ENCODE measurements at places on chromosomes 1 and 21.

- DNase-seq, result no peak
Observed at GRCh38 chr1:17212487-17213121, 7.7 kb downstream of the PADI1 start.

- no peak for DNase-seq
Observed at GRCh38 chr21:33259428-33259827, 6.7 kb upstream of the IL10RB start.

DNA sequence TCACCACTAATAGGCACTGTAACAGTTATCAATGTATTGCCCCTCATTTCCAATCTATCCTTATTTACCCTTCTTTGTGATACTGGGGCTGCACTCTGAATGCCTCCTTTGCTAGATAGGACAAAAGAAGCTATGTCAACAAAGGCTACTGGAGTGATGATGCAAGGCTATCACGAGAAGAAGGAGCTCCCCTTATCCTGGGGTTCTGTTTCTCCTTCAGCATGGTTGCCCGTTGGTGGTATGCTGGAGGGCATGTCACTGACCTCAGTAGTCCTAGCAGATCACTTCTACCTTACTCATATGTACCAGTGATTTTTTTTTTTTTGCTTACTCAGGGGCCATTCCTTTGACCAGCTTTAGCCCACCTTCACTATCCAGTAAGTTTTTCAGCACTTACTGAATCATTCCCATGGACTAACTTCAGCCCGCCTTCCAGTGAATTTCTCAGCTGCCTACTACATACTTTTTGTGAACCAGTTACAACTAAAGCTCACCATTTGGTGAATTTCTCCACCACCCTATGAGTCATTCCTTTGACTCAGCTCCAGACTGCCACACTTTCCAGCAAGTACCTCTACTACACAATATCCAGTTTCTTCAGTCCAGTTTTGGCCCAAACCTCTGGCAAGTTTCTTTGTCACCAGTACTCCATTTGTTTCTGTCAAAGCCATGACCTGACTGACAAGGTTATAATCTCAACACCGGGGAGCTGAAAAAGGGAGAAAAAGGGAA lies 944.5 kb downstream of the KCNT2 start:
- DNase-seq, result no peak

DNA sequence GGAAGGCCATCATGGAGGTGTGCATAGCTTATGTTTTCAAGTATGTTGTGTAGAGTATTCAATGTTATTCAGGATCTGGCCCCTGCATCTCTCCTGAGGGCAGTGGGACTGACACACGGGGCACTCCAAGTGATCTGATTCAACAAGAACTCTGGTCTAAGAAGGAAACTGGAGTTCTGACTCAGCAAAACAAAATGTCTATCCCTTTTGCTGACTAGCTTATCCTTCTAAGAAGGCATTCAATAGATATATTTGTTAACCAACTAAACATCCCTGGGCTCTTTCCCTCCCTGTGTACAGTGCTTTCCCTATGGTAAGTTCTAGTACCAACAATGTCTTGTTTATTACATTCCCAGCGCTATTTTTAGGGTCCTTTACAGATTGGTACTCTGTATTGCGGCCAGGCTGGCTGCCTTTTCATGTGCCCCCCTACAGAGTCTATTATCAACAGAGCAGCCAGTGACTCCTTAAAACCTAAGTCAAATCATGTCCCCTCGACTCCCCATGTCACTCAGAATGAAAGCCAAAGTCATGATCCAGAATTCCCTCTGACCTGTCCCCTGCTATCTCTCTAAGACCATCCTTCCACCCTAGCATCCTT lies 304.9 kb downstream of the KCNH1 start:
- no peak for DNase-seq

DNA sequence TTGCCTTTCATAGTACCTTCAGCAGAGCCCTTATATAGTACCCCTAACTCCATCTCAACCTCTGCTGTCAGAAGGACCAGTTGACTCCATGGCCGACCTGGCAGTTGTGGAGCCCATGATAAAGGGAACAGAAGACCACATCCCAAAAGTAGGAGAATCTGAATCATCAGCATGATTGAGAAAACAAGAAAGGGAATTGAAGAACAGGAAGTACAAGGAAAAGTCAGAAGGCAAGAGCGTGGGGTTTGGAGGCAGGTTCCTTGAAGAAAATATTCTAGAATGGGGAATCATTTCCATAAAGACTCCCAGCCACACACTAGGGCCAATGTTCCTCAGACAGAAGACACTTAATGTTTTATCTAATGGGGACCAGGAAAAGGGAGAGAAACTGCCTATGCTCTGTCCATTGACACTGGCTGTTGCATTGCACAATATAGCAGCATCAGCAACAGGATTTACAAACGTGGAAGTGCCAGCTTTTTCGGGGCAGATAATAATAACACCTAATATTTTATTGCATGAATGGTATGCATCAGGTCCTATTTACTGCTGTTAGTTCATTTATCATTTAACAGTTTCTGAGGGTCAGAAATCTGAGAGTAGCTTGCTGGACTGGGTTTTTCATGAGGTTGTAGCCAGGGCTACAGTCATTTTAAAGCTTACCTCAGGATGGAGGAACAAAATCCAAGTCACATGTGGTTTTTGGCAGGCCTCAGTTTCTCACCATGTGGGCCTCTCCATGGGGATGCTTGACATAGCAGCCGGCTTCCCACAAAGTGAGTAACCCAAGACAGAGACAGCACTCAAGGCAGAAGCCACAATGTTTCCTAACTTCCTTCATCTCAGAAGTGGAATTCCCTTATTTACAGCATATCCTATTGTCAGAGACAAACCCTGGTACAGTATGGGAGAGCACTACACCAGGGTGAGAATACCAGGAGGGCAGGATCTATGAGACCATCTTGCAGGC lies 483.4 kb downstream of the PLPP3 start:
- no peak for DNase-seq

DNA sequence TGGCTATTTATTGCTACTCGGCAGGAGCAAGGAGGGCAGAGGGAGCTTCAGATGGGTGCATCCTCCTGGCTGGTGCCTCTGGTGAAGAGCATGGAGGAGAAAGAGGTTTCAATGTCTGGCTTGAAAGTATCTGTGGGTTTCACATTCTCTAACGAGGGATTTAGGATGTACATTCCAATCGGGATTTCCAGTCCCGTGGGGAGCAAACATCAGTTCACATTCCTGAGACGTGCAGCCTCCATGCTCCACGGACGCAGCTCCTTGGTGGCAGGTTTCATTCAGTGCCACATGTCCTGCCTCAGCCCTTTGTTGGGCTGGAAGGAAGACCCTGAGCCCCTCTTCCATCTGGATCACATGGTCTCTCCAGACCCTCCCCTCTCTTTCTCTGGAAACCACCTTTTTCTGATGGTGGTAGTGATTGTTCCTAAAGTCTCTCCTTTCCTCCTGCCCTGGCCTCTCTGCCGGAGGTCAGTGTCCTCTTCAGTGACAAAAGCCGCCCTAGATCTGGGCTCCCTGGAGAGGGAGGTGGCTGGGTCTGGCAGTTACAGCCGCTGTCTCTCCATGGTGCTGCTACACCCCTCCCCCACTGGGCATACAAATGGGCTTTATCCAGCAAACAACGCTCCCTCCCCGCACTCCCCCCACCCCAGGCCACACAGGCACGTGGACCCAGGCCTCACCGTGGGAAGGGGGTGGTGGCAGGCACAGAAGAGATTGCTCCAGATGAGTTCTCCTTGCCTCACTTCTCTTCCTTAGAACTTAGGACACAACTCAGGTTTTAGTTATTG lies 826 bp upstream of the CA14 start:
- peak; percentile 74 for DNase-seq
